ENCODE measurements at places on chromosomes 1 and 21.

DNA sequence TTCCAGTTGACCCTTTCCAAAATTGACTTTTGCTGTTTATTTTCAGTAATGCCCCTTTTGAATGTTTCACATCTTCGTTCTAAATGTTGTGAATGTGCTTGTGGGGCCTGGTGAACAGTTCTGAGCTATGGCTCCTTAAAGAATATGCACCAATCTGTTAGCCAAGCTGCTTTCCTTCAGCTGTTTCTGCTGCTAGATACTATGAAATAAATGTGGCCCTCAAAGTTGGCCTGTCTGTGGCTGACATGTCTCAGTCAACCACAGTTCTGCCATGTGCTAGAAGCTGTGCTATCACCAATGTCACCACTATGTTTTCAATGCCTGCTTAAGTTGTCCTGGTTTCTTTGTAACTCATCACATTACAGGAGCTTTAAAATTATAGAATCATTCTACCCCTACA, 86.7 kb upstream of the BCL10 start:
- no peak for DNase-seq

DNA sequence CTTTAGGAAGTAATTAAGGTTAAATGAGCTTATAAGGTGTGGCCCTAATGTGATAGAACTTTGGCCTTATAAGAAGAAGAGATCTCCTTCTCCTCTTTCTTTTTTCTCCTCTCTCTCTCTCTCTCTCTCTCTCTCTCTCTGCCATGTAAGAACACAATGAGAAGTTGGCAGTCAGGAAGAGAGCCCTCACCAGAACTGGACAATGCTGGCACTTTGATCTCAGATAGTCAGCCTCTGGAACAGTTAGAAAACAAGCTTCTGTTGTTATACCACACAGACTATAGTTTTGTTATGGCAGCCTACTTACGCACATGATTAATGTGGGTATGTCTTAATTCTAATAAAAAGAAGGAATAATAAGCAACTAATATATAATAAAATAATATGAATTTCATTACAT, 444.2 kb upstream of the LRRC7 start:
- DNase-seq = no peak

DNA sequence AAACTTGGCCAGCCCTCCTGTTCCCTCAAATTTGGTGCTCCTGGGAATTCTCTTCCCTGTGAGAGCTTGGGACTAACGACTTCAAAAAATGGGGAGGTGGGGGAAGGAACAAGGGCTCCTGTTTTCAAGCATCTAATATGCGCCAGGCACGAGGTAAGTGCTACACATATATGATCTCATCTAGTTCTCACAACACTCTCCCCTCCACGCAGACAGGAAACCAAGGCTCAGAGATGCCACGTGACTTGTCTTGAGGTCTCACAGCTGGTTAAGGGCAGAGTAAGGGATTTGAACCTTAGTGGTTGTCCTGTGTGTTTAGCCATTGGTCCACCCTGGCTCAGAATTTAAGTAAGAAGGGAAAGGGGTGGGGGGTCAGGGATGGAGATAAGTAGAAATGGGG, 125.9 kb downstream of the DMRTB1 start:
- DNase-seq = no peak

DNA sequence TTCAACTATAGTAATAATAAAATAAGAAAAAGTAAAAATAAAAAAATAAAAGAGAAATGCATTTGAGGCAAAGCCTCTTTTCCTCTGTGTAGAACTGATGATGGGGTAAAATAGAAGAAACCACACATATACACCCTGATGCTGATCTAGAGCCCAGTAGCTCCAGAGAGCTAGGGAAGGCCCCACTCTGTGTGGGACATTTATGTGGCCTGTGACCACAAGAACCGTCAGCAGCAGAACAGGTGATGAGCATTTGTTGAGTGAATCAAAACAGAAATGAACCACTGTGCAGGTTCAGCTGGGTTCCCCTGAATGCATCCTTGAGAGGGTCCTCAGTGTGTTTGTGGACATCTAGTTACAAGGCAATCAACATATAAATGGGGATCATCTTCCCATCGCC, 221.8 kb upstream of the HOOK1 start:
- DNase-seq = no peak

GRCh38 chr1:5765997-5766913, 226.0 kb downstream of the NPHP4 start:
- no peak for DNase-seq

GRCh38 chr1:220791956-220792355, 5.2 kb downstream of the MTARC1 start:
- DNase-seq = no peak

DNA sequence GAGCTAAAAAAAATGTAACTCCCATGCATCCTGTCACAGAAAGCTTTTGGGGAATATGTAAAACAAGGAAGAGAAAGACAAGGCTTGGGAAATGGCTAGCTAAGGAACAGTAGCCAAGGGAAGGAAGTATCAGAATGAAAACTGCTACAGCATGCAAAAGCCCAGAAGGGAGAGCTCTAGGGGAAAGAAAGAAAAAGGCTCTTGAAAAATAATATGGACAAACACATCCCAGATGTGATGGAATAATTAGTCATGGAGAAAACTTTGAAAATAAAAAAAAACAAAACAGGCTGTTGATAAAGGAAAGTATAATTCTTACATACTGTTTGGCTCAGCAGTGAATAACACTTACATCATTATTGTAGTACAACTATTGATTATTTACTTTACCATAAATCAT, 47.9 kb upstream of the VCAM1 start:
- no peak for DNase-seq

DNA sequence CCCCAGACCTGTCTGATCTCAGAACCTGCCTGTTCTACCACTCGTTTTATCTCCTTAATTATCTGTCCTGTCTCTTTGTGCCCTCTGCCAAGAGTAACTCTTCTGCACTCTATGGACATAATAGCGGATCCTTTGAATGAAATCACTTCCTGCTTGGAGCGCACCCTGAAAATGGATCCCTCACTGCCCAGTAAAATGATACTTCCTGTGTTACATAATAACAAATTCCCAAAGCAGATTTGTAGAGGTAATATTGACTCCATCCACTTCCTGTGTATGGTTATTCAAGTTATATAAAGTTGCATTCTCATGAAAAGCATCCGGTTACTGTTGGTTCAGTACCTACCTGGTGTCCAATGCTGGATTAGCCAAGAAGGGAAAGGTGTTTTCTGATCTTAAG, 246.0 kb downstream of the TRABD2B start:
- no peak for DNase-seq

- no peak for DNase-seq
These were observed 838 bp upstream of the DISP1 start for GRCh38 chr1:222813866-222814535.

DNA sequence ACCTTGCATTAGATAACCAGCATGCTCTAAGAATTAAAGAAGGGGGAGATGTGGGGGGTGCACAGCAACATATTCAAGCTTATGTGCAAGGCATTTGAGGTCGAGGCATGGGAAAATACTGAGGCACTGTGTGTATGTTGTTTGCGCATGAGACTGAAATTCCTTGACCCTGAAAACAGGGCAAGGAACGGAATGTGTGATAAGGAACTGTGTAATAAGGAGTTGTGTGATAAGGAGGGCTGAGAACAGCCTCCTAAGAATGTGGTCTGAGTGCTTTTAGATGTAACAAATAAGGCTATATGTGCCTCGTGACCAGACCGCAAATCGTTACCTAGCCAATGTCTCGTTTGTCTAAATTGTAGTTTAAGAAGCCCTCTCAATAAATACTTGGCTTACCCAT, 26.5 kb upstream of the ITLN1 start:
- peak; percentile 30 for DNase-seq

DNA sequence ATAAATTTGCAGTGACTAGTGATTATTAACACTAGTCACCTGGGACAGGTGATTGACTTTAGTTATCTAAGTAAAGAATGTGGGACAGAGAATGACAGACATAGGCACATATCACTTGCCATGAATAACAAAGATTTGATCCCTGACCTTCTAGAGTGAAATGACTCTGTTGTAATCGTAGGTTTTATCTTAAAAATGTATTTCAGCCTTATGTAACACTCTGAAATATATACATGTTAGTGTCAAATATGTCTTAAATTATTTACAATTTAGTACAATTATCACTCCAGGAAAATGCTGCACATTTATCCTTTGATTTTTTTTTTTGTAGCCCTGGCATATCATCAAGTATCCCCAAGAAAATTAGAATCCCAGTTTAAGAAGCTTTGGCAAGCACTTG, 186.4 kb upstream of the PTGFR start:
- DNase-seq = no peak

DNA sequence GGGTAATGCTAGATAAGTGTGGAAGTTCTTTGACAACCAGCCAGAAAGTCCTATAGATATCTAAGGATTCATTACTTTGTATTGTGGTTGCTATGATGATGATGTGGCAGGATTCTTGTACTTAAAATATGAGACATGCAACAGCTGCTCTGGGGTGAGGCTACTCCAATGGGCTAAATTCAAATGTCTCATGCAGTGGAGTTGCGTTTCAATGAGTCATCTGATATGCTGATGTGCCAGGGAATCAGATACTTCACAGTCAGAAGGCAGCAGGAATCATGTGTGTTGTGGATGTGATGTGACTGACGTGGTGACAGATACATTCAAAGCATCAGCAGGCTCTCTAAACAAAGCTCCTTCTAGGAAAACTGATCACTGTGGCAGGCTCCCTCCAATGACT, 66.5 kb downstream of the TSEN15 start:
- DNase-seq = no peak

GRCh38 chr1:17432412-17432811, 7.1 kb downstream of the RCC2 start:
- no peak for DNase-seq

GRCh38 chr1:207565546-207566468, 69.8 kb downstream of the CR1 start:
- no peak for DNase-seq

DNA sequence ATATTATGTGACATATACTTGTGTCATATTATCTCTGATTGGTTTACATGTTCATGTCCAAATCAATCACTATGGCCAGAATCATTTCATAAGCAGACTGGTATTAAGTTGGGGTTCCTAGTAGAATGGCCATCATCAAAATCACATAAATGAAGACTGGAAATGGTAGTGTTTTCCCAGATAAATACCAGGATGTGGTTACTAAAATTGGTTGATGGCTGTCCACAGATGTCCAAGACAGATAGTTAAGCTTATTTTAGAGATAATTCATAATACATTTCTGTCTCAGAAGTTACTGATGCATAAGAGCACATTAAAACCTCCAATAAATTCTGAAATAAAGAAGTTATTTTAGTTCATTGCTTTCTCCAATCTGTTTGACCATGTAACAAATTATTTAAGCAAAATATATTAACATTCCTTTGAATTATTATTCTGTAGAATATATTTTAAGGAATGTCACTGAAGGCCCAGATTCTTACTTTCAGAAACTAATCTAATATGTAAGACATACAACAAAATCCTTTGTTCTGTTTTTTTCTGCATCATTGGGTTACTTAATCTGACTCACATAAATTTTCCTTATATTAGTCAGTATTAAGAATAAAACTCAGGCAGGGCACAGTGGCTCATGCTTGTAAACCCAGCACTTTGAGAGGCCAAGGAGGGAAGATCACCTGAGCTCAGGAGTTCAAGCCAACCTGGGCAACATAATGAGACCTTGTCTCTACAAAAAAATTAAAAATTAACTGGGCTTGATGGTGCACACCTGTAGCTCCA, 483.9 kb downstream of the PTPRC start:
- DNase-seq = no peak

DNA sequence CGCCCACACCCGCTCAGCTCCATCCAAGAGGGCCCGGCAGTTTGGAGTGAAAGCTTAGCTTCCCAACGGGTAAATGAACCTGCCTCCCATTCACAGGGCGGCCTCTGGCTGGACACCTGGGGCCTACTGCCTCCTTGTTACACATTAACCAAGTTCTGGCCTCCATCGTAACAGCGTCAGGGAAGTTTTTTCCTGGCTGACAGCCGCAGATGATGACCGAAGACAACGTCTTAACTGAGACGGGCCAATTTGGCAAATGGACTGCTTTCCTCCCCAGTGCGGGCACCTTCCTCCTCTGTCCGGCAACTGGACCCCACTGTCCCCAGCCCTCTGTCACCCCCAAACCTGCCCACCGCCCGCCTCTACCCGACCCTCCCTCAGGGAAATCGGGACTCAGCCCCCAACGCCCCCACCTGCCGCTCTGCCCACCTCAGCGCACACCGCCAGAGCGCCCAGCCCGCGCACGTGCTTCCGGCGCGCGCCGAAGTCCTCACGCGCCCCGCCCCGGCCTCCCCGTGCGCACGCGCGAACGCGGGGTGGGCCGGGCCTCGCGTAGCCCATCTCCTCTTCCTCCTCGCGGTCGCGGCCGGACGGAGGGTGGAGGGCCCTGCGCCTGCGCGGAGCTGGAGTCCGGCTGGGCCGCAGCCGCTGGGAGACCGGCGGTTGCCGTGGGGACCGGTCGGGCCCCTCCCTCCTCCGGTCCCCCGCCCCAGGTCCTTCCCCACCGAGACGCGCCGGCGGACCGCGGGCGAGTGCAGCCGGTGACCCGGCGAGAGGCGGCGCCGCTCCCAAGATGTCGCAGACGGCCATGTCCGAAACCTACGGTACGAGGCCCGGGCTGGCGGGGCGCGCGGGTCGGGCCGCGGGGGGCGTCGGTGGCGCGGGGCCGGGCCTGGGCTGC, at the start of gene RAB4A:
Gene RAB4A, plus strand, starts transcription at position 565 of the 901 bp plus-strand sequence. Its CDS starts 229 bp downstream, at position 794.
- peak; percentile 49 for DNase-seq

DNA sequence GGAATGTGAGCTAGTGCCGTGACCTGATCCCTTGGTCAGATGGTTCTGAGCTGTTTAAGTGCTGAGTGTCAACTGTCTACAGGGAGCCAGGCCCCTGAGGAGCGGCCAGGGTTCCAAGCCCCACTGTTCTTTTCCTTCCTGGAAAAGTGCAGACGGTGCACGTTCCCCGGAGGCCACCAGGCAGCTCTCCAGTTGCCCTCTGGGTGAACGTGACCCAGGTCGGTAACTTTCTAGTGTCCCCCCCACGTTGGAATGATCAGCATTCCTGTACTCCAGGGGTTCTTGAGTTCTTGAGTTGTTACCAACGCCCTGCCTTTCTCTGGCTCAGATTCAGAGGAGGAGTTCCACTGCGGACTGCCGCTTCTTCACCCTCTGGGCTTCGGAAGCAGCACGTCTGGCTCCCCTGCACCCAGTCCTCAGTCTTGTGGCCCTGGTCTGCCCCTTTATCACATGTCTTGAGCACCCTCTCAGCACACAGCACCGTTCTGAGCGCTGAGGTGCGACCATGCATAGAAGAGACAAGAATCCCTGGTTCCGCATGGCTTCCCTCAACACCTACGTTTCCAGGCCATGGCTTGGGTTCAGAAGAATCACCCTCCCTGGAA, 131.5 kb downstream of the DHRS3 start:
- DNase-seq = no peak

DNA sequence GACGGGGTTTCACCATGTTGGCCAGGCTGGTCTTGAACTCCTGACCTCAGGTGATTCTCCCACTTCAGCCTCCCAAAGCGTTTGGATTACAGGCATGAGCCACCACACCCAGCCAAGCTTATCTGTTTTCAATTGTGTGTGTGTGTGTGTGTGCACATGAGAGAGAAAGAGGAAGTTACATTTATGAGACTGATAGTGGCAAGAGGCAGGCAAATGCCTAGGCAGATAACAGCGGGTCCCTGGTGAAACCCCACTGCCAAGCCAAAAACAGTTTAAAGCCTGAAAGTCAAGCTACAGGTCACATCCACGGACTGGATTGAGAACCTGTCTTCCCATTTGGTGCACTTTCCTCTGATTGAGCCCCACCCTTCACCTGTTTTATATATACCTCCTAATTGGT, 35.1 kb upstream of the IFNGR2 start:
- no peak for DNase-seq

- no peak for DNase-seq
These were observed 16.3 kb upstream of the PADI2 start for GRCh38 chr1:17135530-17135929.

- no peak for DNase-seq
These were observed 8.1 kb downstream of the MIS18A start for GRCh38 chr21:32270748-32271147.
